Stimulated activated CD4-positive, alpha-beta T cell treated with anti-CD3 and anti-CD28 coated beads, Interleukin-1b, Interleukin-23, amount 100 ng/mL, for 48 hours (primary cell): ENCODE measurements at places on chromosomes 3 and 15.

- no peak for DNase-seq
Observed at GRCh38 chr15:90351479-90352106, 491 bp upstream of the ZNF774 start.

DNA sequence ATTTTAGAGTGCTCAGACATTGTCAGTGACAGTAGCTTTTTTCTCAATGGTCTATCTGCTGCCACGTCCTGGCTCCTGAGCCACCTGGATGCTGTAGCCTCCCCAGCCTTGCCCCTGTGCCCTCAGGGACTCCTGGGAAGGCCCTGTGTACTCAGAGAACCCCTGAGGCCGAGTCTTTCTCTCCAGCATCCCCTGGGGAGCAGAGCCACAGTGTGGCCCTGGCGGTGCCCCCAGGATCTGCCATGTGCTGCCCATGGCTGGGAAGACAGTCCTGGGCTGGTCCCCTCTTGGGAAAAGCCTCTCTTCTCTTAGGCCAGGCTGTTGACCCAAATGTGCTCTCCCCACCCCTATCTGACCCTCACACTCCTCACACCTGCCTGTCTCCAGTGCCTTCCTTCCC lies 5.0 kb downstream of the MYD88 start:
- no peak for DNase-seq

- no peak for DNase-seq
Observed at GRCh38 chr3:157132936-157133335, 27.0 kb downstream of the CCNL1 start.

- DNase-seq: no peak
Observed at GRCh38 chr3:53457068-53457467, 37.3 kb upstream of the CACNA1D start.

DNA sequence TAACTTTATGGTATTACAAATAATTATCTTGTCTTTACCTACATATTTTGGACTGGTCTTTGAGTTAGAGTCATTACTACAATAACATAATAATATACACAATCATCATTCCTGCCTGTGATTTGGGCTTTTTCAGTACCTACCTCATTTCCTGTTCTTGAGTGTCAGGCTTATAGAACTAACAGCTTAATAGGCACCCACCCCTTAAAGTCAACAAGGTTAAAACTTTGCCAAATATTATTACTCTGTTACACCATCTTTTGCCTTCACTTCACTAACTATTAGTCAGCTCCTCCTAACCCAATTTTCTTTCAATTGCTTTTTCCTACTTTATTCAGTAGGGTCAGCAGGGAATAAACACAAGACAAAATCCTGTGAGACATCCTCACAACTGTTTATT lies 488.7 kb upstream of the AGTR1 start:
- no peak for DNase-seq

DNA sequence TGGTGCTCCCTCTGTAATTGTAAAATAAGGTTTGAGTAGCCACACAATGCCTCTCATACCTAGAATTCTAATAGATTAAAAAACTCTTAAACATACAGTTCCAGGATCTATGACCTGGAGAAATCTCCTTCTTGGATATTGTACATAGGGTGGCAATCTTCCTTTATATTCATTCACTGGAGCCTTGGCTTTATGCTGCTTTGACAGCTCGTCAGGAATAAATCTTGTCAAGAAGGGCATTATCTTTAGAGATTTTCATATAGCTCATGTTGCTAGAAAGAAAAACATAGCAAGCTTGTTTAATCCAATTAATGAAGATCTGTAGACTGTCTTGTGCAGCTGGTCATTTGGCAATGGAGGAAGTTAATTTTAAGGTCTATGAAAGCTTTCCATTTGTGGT lies 131.1 kb downstream of the PYDC2 start:
- DNase-seq: no peak

GRCh38 chr15:70435872-70436271 lies 327.5 kb downstream of the UACA start:
- no peak for DNase-seq

DNA sequence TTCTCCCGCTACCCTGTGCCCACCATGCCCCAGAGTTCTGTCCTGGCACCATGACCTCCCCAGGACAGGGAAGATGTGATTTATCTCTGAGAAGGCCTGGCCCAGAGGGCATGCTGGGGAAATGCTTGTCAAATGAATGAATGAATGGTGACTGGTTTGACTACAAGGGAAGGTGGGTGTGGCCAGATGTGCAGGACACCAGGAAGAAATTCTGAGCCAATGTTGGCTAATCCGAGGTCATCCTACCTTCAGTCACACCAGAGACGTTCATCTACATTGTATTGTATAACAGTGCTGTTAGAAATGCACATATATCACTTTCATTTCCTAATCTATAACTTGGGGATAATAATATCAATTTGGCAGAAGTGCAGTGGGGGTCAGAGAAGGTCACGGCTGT lies 138.4 kb downstream of the FAM43A start:
- no peak for DNase-seq

DNA sequence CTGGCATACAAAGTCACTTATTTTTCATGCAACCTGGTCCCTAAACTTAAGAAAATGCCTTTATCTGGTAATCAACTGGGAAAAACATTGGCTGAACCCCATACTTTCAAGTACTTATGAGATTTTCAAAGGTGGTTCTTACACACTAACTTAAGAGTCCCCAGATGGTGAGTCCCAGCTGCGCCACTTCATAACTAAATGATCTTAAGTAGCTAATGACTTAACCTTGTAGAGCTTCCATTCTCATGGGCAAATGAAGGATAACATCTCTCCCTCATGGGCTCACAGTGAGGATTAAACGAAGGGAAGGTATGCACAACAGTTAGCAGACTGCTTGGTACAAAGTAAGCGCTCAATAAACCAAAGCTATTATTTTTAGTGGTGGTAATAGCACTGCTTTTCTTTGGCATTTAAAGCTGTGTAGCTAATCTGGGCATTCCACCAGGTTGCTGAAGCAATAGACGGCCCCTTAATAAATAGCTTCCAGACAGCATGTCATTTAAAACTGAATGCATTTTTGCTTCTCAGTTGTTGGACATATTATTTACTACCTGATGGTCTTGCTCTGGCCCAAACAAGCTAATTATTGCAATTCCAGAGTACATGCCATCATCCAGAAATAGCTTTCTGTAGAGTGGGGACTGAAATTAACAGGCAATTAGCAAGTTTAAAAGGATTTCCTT lies 55.4 kb downstream of the LIPC start:
- no peak for DNase-seq

DNA sequence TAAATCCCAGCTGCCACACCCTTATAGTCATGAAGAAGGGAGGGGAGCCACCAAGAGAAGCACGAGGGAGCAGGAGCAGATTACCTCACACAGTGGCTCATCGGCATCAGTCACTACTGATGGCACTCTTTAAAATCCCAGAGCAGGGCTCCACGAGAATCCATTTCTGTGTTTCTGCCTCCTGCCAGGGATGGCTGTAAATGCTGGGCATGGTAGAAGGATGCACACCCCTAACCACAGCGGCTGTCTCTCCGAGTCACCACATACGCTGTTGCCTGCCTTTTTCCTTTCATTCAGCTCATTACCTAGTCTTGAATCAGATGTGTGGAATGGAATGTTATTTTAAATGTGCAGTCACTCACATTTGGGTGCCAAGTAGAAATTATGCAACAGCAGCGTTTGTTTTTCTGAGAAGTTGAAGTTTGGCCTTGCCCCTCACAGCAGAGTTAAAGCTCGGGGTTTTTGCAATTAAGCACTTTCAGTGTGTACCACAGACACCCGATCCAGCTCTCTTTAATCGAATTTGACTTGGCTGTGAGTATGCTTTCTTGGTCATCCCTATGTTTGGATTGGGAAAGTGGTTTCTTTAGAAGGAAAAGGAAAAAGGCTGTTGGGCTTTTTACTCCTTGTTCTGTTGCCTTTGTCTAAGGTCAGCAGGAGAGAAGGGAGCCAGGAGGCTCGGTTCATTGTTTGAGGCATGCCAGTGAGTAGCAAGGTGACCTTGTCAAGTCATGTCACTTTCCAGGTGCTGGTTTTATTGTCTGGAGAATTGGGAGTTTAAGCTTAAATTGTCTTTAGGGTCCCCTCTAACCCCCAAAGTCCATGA lies 284.2 kb upstream of the TPM1 start:
- no peak for DNase-seq

GRCh38 chr15:33148129-33148751 lies 46.3 kb downstream of the FMN1 start:
- DNase-seq: no peak

DNA sequence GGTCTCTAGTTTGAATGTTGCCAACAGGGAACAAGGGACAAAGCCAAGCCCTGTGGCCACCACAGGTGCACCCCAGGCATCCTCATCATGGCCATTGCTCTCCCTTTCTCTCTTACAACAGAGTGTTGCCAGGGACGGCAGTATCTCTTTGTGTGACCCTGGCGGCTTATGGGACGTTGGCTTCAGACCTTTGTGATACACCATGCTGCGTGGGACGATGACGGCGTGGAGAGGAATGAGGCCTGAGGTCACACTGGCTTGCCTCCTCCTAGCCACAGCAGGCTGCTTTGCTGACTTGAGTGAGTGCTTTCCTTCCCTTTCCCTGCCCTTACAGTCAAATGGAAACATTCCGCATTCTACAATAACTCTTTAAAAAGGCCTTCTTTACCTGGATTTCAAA lies 38.2 kb downstream of the BOC start:
- DNase-seq: no peak

GRCh38 chr15:99993262-99993661 lies 260.0 kb upstream of the LYSMD4 start:
- DNase-seq: no peak

- no peak for DNase-seq
Observed at GRCh38 chr3:42009456-42009855, 47.6 kb upstream of the ULK4 start.

DNA sequence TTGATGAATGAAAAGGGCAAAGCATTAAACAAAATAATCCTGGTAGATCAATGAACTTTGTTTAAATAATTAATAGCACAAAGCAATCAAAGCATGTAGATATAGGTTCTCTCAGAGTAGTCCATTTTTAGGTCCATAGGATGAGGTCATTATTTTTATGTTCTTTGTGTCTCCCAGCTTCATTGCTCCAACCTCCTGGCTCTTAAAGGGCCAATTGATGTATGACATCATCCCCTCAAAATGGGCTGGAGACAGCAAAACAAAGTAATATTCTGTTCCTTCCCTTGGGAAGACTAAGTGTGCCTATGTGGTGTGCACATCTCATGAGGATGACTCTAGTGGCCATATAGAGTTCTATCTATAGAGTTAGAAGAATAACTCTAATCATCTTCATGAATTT lies 49.5 kb downstream of the HMG20A start:
- DNase-seq: no peak

DNA sequence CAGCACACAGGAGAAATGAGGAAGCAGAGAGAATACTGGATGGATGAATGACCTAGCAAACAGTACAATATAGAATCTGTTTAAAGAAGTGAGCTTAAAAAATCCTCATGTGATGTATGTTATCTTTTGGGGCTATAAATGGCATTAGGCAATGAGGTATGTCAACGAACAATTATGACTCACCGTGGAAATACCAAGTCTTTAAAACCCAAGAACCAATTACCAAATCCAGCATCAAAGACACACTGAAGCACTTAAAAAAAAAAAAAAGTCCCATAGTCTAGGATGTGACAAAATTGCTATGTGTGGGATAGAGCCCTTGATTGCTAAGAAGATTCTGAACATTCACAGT lies 36.3 kb upstream of the HERC1 start:
- DNase-seq: no peak

DNA sequence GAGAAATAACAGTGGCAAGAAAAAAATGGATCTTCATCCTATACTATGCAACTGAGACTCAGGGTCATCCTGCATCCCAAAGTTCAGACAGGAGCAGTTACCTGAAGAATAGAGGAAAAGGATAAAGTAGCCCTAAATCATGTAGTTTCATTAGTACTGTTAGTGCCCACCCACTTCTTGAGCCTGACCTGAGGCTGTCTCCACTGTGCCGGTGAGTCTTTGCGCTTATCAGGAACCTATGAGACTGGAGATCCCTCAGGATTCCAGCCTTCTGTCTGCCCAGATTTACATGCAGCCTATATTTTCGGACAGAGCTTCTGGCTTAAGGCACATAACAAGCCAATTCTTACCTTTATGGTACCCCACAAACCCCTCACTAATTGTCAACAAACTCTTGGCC lies 791.6 kb downstream of the ROBO1 start:
- no peak for DNase-seq

- peak; percentile 90 for DNase-seq
Observed at GRCh38 chr15:77013776-77014131, 18.8 kb downstream of the PSTPIP1 start.

DNA sequence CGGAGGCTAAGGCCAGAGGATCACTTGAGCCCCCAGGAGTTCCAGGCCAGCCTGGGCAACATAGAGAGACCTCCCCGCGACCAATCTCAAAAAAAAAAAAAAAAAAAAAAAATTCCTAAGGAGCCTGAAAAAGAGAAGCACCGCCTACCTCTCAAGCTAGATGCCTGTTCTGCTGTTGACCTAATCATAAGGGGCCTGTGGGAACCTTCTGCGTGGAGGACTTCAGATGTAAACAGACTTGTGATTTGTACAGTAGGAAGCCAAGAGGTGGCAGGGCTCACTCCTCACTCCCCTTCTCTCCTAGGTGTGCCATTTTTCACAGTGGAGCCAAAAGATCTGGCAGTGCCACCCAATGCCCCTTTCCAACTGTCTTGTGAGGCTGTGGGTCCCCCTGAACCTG lies 3.2 kb downstream of the TYRO3 start:
- no peak for DNase-seq

GRCh38 chr15:76345880-76346668 lies 9.5 kb downstream of the ISL2 start:
- DNase-seq: no peak

- DNase-seq: no peak
Observed at GRCh38 chr3:160041465-160041864, 52.8 kb downstream of the IL12A start.

GRCh38 chr3:29949131-29949530 lies 657.3 kb upstream of the TGFBR2 start:
- DNase-seq: no peak

DNA sequence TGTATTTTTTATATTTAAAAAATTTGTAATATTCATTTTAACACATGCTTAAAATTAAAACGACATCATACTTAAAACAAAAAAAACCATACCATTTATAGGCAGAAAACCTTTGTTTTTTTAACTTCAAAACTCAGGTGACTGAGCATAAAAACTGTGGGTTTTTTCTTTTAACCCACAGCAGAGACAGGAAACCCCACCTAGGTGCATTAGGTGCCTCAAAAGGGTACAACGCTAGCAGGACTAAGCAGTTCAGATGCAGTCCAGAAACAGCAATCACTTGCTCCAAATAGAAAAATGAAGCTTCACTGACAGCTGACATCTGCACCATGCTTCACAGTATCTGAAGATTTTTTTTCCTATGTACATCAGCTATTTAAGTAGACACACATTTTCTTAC lies 52.3 kb downstream of the GLB1 start:
- DNase-seq: no peak

GRCh38 chr15:29880341-29880740 lies 58.1 kb upstream of the TJP1 start:
- no peak for DNase-seq

DNA sequence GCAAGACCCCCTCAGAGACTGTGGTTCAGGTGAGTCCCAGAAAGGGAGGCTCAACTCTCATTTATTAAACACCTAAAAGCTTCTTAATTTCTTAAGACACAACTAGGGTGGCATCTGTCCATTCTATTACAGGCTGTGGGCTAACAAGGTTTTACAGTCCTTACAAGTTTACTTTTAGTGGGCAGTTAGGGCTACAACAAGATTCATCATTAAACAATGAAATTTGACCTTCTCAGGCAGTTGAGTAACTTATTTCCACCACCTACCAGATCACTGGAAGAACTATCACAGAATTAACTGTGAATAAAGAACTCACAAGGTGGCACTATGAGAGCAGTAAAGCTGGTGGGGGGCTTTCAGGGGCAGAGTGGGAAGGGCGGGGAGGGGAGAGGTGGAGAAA lies 132.6 kb downstream of the PLD1 start:
- no peak for DNase-seq
